CD4-positive, alpha-beta T cell treated with Interleukin-21 for 1 hour (primary cell): ENCODE measurements at places on chromosomes 16 and 17.

DNA sequence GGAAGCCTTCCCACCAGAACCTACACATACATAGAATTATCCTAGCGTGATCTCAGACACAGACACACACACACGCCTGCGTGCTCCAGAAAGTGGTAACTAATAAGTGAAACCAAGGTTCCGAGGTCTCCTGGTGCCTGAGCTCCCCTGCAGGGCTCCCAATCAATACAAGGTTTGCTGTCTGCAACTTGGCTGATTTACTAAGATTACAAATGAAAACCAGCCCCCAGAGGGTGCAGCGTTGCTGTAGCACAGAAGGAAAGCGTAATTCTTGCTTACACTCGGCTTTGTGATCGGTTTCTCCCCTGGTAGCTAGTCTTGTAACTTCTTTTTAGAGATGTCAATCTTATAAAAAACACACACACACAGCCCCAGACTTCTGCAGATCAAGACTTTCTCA, 334.1 kb upstream of the XYLT1 start:
- DNase-seq = no peak

DNA sequence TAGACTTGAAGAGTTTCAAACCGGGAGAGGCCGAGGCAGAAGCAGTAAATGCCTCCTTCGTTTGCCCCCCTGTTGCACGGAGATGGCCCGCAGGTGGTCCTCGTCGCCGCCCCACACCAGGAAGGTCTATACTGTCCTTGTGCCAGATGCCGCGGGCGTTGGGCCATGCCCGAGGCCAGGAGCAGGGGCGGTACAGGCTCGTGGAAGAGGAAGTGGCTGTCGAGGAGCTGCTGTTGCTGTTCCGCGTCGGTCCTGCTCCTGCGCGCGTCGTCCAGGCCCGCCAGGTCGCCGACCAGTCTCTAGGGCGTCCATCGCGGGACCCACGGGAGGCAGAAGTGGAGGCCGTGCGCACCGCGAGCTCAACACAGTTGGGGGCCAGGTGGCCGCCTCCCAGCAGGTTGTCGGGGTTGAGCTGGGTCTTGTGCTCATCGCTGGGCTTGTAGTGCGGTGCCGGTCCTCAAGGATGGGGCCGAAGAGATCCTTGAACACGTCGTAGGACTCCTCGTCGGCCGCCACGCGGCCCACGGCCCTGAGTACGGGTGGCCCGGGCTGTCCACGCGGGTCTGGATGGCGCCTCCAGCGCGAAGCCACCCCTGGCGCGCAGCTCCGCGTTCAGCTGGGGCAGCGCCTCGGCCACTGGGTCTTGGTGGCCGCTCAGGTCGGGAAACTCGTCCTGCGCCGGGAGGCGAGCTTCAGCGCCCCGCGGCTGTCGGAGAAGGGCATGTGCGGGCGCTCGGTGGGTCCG, 13.1 kb upstream of the C16orf87 start:
- DNase-seq = no peak

DNA sequence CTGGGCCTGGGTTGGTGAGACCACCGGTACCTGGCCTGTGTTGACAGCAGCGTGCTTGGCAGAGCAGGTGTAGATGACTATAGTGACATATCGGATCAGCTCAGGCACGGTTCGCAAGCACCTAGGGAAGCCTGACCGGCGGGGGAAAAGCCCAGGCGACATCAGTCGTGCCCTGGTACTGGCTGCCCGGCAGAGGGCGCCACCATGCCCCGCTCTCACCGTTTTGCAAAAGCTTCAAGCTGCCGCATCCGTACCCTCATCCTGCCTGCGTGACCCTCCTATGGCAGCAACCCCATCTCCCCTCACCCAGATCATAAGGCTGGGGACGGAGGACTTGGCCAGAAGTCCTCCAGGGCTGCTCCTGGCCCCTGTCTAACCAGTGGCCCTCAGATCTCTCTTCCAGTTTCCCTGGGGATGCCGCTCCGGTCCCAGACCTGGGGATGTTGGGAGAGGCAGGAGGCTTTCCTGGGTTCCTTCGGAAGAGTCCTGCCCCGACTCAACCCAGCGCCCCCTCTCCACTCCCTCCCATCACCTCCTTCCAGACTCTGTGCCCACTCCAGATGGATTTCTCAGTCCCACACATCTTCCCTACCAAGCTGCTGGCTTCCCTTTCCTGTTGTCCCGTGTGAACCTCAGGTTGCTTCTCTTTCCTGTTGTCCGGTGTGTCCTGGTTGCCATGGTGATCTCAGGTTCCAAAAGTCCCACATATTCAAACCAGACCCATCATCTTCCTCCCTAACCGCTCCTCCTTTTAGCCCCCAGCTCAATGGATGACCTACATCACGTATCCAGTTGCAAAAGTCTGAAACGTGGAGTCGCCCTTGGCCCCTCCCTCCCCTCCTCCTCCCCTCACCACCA, 13.7 kb downstream of the ALOX12B start:
- DNase-seq = peak; percentile 88

GRCh38 chr17:77409282-77410161, 268.8 kb downstream of the SEC14L1 start:
- peak; percentile 72 for DNase-seq

- peak; percentile 66 for DNase-seq
These were observed 15.3 kb downstream of the KSR1 start for GRCh38 chr17:27471321-27472269.

- no peak for DNase-seq
These were observed 2.3 kb downstream of the VPS4A start for GRCh38 chr16:69313469-69313868.

DNA sequence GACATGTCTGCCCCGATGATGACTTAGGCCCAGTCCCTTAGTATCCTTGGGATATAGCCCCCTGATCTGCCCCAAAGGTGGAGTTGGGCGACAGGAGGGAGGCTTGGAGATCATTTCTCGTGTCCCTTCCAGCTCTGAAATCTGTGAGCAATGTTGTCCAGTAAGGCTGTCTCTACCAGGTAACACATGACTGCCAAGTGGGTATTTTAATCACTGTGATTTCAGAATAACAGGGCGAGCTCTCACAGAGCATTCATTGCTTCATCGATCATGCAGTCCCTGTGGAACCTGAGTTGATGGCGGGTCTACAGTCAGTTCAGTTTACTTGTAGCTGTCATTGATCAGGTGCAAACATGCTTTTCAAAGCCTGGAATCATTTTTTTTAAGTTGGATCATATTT, 39.2 kb downstream of the KSR1 start:
- DNase-seq = no peak

GRCh38 chr17:27879987-27880608, 13.1 kb downstream of the LYRM9 start:
- peak; percentile 68 for DNase-seq

DNA sequence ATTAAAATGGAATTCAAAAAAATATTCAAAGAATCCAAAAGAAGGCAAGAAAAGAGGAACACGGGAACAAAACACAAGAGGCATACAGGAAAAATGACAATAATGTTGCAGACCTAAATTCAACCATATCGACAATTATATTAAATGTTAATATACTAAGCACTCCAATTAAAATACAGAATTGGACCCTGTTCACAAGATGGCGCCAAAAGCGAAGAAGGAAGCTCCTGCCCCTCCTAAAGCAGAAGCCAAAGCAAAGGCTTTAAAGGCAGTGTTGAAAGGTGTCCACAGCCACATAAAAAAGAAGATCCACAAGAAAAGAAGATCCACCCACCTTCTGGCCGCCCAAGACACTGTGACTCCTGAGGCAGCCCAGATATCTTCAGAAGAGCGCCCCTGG, 6.3 kb upstream of the XAF1 start:
- DNase-seq = peak; percentile 15

DNA sequence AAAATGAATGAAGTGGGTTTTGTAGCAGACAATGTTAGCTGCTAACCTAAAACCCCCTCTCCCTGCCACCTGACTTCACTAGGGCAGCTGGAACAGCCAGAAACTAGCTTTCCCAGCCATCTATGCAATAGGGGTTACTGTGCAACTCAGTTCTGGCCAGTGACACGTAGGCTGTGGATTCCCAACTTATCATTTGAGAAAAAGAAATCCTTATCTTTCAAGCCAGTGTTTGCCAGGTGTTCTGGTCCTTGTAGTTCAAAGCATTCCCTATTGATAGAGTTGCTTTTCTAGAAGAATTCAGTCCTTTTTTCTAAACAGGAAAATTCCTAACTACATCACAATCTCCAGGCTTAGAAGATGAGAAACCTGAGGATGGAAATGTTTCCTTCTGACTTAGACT, 144.5 kb upstream of the ELAC2 start:
- no peak for DNase-seq

DNA sequence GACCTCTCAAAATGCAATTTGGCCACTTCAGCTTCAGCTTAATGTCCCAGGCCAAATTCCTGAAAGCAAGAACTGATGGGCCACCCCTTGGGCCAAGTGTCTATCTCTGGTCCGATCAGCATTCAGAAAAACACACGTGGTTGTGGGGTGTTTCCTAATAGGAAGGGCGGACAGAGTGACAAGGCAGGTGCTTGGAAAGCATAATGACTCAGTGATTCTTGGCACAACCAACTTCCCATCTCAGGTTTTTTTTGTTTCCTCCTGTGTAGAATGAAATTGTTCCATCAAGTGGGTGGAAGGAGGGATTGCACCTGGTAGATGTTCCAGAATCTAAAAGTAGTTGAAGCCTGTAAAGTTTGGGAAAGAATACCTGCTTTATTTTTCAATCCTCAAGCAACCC, 155.6 kb downstream of the HS3ST2 start:
- DNase-seq = no peak

DNA sequence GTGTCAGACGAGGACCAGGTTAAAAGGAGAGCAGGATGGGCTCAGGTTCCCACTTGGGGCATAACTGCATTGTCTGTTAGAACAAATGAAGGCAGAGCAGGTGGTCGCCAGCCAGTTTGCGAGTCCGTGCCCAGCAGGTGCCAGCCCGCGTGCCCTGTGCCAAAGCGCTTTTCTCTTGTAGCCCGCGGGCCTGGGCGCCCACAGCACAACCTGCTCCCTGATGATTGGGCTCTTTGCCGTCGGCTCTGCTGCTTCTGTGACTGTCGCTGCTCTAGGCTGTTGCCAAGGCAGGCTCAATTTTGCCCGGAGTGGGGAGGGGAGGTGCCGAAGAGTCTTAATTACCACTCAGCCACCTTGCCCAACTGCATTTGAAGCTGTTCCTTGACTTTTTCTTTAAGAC, 21.1 kb downstream of the KNOP1 start:
- peak; percentile 7 for DNase-seq

GRCh38 chr16:22352723-22353122, 21.7 kb downstream of the CDR2 start:
- no peak for DNase-seq

GRCh38 chr17:50281739-50282401, 7.6 kb downstream of the TMEM92 start:
- DNase-seq = no peak

DNA sequence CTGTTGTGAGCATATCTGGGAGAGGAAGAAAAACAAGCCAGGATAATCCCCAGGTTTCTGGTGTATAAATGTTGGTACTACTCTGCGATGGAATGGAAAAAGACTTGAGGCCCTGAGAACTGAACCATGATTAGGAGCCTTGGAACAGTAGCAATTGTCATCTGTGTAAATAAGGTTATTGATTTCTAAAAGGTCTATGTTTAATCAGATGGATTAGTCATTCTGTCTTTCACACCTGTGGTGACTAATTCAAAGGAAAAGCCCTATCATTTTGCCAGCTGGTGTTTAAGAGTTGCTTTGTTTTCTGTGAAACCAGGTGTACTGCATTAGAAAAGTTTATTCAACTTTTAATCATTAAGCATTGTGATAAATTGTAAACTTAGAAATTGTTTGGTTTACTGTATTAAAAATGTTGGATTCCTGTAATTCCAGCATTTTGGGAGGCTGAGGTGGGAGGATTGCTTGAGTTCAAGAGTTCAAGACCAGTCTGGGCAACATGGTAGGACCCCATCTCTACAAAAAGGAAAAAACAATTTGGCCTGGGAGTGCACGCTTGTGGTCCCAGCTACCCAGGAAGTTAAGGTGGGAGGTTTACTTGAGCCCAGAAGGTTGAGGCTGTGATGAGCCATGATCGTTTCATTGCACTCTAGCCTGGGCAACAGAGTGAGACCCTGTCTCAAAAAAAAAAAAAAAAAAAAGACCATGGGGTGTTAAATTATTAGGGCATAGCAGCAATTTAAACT, 29.0 kb upstream of the KPNB1 start:
- DNase-seq = no peak

DNA sequence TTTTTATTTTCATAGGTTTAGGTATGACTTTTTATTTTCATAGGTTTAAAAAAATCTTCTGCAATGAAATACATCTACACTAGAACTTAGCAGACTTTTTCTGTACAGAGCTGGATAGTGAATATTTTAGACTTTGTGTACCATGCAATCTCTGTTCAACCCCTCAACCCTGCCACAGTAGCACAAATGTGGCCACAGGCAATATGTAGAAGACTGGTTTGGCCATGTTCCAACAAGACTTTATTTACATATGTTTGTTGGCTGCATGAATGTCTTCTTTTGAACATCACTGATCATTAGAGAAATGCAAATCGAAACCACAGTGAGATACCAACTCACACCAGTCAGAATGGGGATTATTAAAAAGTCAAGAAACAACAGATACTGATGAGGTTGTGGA, 229.2 kb downstream of the SHISA9 start:
- DNase-seq = no peak

- DNase-seq = no peak
These were observed 24.7 kb downstream of the TMEM235 start for GRCh38 chr17:78255953-78256706.

GRCh38 chr16:23905027-23905426, 69.2 kb downstream of the PRKCB start:
- no peak for DNase-seq

GRCh38 chr16:60788631-60789030, 1247.6 kb downstream of the CDH8 start:
- DNase-seq = no peak

DNA sequence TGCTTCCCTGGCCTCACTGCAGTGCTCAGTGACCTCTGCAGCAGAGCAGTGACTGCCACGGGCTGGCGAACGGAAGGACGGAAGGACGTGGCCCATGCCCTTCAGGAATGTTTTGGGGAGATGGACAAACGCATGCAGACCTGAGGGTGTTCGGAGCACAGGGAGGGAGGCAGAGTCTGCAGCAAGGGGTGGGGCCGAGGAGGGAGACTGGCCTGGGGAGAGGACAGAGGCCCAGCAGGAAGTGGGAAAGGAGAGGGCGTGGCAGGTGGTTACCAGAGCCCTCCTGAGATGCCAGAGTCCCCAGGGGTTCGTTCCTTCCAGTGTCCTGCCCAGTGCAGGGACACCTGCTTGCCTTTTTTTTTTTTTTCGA, 21.9 kb downstream of the ADORA2B start:
- DNase-seq = no peak

DNA sequence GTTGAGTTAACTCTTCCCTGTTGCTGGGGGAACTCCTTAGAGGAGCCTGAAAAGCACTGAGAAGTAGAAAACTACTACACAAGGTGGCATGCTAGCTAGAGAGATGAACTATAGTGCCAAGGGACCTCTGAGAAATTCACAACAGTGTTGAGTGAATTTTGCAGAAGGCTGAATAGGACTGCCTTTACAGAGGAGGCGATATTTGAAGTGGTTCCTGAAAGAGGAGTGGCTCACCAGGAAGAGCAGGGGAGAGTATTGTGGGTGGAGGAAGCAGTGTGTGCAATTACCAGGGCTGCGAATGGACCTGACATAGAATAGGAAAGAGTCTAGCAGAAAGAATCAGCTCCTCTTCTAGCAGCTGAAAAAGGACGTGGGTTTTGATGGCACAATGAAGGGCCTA, 66.4 kb downstream of the CDK5R1 start:
- no peak for DNase-seq

GRCh38 chr16:9741776-9742175, 440.5 kb downstream of the GRIN2A start:
- DNase-seq = no peak

GRCh38 chr16:21162661-21163151, 4.2 kb downstream of the LDAF1 start:
- no peak for DNase-seq

GRCh38 chr17:78384479-78385175, 6.2 kb downstream of the PGS1 start:
- DNase-seq = no peak

- no peak for DNase-seq
These were observed 109.4 kb upstream of the GSE1 start for GRCh38 chr16:85503679-85504231.
